ENCODE measurements at places on chromosomes 16 and 17.

DNA sequence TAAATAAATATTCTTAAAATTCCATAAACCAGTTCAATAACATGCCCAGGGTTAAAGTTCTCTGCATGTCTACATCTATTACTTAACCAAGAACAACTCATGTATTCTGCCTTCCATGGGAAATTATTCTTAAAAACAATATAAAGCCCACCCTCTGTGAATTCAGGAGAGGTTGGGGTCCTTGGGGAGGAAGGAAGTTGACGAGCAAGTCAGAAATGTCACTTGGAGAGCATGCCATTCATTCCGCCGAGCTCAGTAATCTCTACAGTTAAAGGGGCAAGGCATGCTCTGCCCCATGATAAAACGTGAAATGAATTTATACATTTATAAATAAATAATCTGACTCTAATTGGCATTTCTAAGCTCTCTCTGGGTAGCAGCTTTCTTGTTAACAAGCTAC lies 405.1 kb downstream of the TOX3 start:
- DNase-seq = no peak

- no peak for DNase-seq
Observed at GRCh38 chr16:67234180-67234597, 7.3 kb downstream of the TMEM208 start.

DNA sequence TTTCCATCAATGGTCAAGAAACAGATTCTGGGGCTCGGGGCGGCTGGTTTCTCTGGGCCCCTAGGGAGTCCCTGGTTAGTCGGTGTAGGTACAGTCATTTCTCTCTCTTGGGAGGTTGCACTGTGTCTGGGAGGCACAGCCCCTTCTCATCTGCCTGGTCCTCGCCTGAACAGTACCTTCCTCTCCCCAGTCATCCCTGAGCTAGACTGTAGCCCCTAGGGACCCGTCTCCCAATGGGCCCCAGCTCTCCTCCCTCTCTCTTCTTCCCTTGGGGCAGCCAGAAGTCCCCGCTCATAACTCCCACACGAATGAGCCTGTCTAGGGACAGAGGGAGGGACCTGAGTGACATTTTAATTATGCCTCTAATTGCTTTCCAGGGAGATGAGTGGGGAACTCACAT lies 20.2 kb upstream of the CPSF4L start:
- DNase-seq = no peak

GRCh38 chr17:30858556-30859250 lies 26.9 kb downstream of the ATAD5 start:
- DNase-seq = no peak

DNA sequence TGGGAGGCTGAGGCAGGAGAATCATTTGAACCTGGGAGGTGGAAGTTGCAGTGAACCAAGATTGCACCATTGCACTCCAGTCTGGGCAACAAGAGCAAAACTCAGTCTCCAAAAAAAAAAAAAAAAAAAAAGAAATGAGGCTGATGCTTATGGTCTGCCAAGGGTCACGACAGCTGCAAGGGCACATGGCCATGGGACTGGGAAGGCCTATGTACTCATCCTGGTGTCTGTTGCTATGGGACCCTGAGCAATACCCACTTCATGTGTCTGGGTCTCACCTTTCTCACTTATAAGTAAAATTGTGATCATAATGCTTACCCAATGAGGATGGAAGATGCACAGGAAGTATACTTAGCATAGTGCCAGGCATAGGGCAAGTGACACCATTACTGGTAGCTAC lies 16.6 kb downstream of the MIEF2 start:
- no peak for DNase-seq

GRCh38 chr17:62968445-62968923 lies 2.4 kb downstream of the TANC2 start:
- peak; percentile 29 for DNase-seq

DNA sequence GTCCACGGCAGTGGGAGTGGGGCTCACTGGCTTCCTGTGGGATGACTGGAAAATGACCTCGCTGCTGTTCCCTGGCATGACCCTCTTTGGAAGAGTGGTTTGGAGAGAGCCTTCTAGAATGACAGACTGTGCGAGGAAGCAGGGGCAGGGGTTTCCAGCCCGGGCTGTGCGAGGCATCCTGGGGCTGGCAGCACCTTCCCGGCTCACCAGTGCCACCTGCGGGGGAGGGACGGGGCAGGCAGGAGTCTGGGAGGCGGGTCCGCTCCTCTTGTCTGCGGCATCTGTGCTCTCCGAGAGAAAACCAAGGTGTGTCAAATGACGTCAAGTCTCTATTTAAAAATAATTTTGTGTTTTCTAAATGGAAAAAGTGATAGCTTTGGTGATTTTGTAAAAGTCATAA lies 7.8 kb upstream of the RNF213 start:
- peak; percentile 81 for DNase-seq

DNA sequence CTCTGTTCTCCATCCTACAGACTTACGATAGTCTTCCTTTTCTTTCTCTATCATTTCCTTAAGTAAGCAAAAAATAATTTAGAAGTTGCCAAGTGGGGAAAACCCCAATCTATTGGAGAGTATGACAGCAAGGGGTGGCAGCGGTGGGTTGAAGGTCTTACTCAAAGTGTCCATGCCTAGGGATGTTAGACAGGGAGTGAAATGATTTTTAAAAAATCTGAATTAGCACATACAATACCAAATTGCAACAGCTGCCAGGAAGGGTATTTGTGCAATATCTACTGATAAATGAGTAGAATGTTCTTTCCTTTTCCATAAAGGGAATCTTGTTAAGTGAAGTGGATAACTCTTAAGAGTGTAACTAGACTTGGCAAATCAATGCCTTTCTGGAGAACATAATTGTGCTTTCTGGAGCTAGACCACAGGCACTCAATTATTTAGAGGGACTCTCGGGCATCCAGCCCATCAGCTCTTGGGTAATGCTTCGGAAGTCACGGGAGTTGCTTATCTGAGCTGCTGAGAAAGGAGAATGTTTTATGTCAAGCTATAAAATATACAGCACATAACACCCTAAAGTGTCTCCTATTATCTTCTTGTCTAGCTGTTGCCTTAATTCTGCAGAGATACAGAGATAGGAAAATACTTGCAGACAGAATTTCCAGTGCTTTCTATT lies 151.5 kb downstream of the KCNJ2 start:
- no peak for DNase-seq

GRCh38 chr16:55263271-55264250 lies 60.4 kb upstream of the IRX6 start:
- DNase-seq = no peak

- DNase-seq = no peak
Observed at GRCh38 chr17:17988427-17988945, 15.8 kb downstream of the DRC3 start.

DNA sequence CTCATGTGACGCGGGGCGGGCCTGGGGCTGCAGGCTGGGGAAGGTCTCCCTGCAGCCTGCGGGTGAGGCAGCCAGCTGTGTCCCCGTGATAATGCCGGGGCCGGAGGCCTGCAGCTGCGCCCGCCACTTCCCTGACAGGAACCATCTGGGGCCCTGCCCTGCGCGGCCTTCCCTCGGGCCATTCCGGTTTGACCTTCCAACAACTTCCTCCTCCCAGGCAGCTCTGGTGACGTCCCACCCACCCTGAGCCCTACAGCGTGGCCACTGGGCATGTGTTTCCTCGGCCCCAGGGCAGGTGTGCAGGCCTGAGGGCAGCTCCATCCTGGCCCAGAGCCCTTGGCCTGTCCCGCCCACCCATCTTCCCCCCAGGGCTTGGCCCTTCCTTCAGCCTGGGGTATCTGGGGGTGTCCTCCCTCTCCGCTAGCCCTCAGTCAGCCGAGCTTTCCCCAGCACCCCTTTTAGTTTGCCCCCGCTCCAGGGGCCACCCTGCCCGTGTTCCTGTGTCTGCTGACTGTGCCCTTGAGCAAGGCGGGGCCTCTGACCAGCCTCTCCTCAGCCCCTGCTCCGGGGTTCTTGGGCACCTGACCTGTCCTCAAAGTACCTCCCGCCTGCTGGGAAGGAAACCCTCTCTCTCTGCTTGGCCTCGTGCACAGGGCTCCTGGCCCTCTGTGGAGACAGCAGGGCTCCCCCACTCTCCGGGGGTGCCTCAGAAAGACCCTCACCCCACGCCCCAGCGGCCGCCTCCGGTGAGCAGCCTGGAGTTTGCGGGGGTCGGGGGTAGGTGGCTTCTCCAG lies at the start of gene CBFA2T3:
CBFA2T3 (minus strand) TSS at position 190 of the 794 bp plus-strand sequence. CDS start 400 bp downstream, outside the sequence.
- DNase-seq = no peak

GRCh38 chr16:82995924-82996441 lies 369.2 kb downstream of the CDH13 start:
- no peak for DNase-seq

DNA sequence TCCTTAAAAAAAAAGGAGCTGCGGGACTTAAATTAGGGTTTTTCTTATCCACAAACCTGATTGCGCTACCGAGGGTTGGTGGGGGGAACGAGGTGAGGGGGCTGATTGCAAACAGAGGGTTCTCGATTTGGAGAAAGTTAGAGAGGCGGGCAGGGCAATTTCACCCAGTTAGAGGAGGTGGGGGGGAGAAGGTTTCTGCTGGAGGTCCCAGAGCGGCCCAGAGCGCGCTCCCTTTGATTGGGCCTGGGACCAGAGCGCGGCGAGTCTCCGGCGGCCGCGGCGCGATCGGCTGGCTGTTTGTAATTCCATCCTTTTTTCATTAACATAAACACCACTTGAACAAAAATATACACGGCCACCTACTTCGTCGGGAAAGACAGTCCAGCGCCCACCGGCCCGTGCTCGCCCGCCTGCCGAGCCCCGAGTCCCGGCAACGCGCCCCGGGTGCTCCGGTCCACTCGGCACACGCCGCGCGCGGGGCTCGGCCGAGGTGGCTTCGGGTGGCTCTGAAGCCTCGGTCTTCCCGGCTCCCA lies 13.3 kb upstream of the FOXF1 start:
- DNase-seq = no peak

DNA sequence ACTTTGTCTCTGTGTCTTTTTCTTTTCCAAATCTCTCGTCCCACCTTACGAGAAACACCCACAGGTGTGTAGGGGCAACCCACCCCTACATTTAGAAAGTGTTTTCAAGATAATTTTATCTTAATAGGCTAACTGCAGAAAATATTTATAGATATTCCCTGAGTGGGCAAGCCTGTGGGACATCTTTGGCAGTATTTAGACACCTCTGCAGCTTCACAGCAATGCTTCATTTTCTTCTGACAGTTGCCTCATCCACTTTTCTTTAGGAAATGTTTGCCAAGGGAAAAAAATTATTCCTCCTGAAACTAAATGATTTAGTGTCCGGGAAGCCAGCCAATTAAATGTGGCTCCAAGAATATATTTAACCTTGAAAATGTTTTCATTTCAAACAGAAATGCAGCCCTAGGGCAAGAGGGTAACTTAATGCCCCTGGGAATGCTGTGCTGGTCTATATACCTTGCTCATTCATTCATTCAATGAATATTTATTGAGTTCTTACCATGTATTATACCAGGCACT lies 290.4 kb downstream of the ABCC12 start:
- no peak for DNase-seq

- no peak for DNase-seq
Observed at GRCh38 chr16:25198021-25198420, 18.7 kb upstream of the AQP8 start.

Measured in WTC11 (cell line).